DMS 273 treated with DMSO at 0.1 percent for 48 hours (cell line): ENCODE measurements at places on chromosomes 1 and 21.

DNA sequence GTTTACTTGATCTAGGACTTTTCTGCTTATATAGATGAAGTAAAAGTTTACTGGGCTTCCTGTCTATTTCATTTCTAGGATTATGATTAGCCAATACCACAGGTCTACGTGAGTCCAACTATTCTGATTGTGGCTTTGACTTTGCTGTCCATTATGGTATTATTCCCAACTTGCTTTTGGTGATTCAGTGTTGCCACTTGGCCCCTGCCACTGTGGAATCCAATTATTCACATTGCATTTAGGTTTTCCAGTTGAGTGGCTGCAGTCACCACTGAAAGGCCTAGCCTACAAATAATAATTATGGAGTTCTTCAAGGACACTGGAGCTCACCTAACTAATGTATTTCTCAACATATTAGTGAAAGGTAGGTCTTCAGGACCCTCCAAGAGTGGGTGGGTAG is 574.3 kb upstream of the USP24 start:
- DNase-seq, result no peak

DNA sequence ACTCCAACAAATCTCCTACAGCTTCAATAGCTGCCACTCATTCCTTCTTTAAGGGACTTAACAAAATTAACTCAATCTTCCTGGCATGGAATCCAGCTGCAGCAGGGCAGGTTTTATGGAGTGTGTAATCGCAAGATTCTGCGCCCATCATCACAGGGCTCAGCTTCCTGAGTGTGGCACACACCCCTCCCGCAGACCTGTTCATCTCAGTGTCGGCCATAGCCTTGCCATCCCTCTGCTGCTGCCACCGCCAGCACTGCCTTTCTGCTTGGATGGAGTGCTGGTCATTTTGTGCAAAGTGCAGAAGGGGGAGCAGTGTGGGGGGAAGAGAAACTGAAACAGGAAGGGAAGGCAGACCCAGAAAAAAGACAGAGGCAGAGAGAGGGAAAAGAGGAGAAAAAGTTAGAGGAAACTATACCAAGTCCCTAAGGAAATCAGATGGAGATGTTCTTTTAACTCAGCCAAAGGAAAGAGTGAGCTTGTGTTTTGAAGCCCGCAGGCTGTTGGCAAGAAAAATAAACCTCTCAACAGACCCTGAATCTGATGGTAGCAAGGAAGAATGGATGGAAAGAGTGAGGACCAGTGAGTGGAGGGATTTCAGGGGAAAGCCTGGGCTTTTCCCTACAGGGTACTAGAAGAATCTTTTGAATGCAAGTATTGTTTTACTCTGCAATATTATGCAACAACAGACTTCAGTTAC is 324.2 kb downstream of the SEC16B start:
- DNase-seq, result no peak

GRCh38 chr1:184557423-184558347 is 170.9 kb downstream of the C1orf21 start:
- DNase-seq, result no peak

- DNase-seq, result no peak
Measured at GRCh38 chr1:91546876-91547275, 46.2 kb downstream of the CDC7 start.

GRCh38 chr1:223771814-223772770 is 59.8 kb downstream of the CAPN2 start:
- no peak for DNase-seq

GRCh38 chr1:51907079-51907702 is 28.7 kb upstream of the NRDC start:
- DNase-seq, result no peak

GRCh38 chr1:219081943-219082925 is 91.4 kb upstream of the LYPLAL1 start:
- no peak for DNase-seq

DNA sequence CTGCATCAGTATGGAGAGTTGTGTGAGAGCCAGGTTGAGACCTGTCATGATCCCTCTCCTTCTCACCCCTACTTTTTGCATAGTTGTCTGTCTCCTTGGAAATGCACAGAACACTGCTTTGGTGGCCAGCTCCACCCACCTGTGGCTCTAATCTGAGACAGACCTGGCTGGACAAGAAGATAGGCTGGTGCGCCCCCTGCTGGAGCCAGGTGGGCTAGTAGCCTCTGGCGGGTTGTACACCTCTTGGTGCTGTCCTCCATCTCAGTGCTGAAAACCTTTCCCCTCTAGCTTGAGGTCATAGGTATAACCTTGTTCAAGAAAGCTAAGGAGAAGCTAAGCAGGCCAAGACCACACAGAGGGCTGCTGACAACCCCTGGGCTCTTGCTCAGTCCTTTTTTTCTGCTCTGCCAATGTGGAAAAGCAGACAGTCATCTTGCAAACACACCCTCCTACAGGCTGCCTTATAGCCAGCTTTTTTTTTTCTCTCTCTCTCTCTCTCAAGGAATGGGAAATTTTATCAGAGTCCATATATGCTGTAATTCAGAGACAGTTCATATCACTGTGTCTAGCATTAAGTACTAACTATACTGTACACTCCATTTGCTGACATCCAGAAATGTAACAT is 58.8 kb upstream of the SPATA6 start:
- DNase-seq, result no peak

DNA sequence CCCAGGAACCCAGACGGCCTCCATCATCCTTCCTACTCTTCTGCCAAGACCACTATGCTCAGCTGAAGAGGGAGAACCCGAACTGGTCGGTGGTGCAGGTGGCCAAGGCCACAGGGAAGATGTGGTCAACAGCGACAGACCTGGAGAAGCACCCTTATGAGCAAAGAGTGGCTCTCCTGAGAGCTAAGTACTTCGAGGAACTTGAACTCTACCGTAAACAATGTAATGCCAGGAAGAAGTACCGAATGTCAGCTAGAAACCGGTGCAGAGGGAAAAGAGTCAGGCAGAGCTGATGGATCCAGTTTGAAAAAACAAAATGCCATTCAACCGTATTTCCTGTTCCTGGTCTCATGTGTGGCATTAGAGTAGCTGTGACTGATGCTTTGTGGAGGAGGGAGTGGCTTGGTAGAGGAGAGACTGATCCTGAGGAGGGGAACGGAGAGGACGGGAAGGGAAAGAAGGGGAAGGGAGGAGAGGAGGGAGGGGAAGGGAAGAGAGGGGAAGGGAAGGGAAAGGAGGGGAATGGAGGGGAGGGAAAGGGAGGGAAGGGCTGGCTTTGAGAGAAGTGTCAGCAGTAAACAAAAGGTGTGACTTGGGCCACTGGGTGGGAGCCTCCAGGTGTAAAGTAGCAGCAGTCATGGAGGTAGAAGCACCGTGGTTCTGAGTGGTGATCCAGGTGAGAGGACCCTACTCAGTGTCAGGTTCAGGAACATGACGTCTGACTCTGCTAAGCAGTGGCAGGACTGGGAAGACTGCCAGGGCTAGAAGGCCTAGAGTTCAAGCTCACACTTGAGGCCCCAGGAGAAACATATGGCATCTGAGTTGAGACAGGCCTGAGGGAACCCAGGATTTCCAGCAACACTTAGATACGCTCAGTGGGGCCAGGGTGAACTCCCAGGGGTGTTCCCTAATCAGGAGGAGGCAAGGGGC is 846 bp downstream of the HMGB4 start:
- peak; percentile 19 for DNase-seq

GRCh38 chr1:27284425-27285273 is 37.3 kb upstream of the TMEM222 start:
- DNase-seq, result peak; percentile 24

DNA sequence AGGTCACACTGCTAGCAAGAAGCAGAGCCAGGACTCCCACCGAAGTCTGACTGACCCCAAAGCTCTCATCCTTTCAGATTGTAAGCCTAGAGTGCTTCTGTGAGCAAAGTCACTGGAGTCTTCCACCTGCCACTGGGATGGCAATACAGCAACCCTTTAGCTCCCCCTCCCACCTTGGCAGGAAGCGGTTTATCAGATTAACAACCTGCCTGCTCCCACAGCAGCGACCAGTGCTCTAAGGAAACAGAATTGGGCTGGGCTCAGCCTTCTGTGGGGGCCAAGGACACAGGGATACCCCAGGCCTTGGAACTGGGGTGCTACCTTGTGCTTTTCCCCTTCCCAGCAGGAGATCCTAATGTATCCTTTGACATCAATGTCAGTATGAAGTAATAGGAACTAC is 76.0 kb downstream of the GFI1 start:
- no peak for DNase-seq

DNA sequence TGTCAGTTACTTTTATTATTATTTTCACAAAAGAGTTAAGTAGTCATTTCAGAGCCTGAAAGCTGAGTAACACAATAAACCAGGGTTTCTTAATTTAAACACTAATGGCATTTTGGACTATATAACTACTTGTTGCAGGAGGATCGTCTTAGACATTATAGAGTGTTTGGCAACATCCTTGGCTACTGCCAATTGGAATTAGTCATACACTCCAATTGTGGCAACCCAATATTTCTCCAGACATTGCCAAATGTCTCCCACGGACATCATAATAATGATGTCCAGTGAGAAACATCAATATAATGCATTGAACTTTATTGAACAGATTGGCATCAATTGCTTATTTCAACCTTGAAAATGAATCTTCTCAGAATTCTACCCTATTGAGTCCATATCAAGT is 441.9 kb upstream of the ADGRL4 start:
- no peak for DNase-seq

GRCh38 chr1:40532844-40533424 is 1.5 kb downstream of the ZNF684 start:
- peak; percentile 99 for DNase-seq

GRCh38 chr1:107140703-107141490 is at the start of gene NTNG1:
TSS of gene NTNG1 (plus strand) at chr1:107141039.
- DNase-seq, result no peak

DNA sequence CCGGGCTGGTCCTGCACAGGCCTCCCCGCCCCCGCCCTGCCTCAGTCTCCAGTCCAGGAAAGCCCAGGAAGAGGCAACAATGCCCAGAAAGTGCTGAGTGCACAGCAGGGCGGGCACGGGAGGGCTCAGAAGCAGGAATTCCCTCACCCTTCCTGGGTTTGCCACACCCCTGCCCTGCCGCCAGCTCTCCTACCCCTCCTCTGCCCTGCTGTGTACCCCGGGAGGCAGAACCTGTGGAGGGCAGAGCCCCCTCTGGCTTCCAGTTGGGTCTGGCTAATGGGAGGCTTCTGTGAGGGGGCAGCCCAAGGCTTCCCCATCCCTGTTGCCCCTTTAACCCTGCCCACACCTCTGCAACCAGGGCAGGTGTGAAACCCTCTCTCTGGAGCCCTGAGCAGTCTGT is 47.5 kb upstream of the CSF3R start:
- no peak for DNase-seq

DNA sequence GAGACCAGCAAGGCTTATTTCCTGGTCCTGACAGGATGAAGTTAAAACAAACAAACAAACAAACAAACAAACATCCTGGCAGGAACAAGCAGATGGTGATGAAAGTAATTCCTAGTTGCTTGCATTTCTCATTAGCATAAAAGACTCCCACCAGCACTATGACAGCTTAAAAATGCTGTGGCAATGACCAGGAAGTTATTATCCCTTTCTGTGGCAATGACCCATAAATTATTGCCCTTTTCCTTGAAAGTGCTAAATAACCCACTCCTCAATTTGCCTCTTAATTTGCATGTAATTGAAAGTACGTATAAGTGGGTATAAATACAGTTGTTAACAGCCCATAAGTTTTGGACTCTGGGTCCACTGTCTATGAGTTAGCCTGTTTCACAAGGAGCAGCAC is 727.6 kb upstream of the NEGR1 start:
- no peak for DNase-seq
